ENCODE measurements at places on chromosomes 5 and 9.
A peak's percentile ranks its signal among the peaks of the same experiment; 100 is the strongest.

- DNase-seq = peak; percentile 66
Observed at GRCh38 chr5:173472164-173472563, 143.9 kb upstream of the STC2 start.

- DNase-seq = no peak
Observed at GRCh38 chr9:98555651-98556465, 152.9 kb downstream of the GABBR2 start.

DNA sequence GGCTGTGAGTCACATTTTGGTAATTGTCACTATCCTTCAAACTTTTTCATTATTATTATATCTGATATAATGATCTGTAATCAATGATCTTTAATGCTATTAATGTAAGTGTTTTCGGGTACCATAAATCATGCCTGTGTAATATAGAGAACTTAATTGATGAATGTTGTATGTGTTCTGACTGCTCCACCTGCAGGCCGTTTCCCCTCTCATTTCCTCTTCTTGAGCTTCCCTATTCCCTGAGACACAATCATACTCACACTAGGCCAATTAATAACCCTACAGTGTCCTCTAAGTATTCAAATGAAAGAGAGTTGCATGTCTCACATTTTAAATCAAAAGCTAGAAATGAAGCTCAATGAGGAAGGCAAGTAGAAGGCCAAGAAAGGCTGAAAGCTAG, 420.9 kb upstream of the SGCD start:
- DNase-seq = no peak

GRCh38 chr5:154355129-154355611, 90.6 kb upstream of the SAP30L start:
- DNase-seq = no peak

GRCh38 chr5:62199792-62200716, 106.0 kb upstream of the KIF2A start:
- DNase-seq = no peak

DNA sequence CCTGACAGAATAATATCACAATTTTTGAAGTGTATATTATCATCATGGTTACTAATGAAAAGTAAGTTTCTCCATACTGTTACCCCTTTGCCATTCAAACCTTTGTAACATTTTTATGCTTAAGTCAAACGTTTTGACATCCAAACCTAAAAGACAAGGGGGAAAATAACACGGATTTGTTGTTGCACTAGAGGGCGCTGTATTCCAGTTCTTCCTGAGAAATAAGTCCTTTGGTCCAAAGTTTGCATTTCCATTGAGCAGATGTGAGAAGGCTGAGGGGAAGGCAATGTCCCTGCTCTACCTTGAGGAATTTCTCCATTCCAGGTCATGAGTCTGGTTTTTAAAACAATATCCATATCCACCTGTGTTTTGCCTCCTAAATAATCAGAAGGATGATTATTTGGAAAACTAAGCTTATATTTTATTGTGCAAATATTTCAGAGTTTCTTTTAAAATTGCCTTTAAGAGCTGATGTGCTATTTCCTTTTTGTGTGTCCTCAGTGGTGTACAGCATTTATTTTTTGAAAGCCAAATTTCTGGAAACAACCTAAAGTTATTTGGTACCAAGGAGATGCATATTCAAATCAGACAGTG, 9.7 kb downstream of the LECT2 start:
- DNase-seq = peak; percentile 84

DNA sequence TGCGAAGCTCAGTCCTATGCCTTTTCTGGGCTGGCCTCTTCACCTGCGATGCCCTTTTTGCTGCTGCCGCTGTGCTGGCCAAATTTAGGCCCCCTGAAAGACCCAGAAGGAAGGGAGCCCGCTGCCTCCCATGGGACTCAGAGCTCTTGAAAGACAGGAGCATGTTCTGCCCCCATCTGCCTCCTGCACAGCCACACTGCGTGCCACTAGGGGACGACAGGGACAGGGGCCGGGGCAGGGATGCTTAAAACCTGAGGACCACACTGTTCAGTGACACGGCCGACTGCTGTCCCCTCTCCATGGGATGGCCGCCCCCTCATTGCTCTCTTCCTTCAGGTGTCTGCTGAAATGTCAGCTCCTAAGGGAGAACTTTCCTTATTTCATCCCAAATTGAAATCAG, 132.4 kb downstream of the ADAMTS2 start:
- no peak for DNase-seq

GRCh38 chr9:124658165-124659017, 112.7 kb downstream of the NR6A1 start:
- peak; percentile 93 for DNase-seq

Measured in muscle of arm (tissue), 14 donors.